ENCODE measurements at places on chromosomes 5 and 9. TPM values are rescaled to one million over a fixed set of nuclear protein-coding genes. Genes with fewer than 3 reads are reported as not detected.

Gene PCDHA4
- total RNA-seq, result 5.8 TPM

Gene REEP5
- 130 TPM for total RNA-seq

Gene IRX4
- total RNA-seq, result not detected

Gene ISOC1
- 32.6 TPM for total RNA-seq

Gene SPINK1
- total RNA-seq, result 444 TPM
